ENCODE measurements at places on chromosomes 6 and 20.
A peak's percentile ranks its signal among the peaks of the same experiment; 100 is the strongest.

DNA sequence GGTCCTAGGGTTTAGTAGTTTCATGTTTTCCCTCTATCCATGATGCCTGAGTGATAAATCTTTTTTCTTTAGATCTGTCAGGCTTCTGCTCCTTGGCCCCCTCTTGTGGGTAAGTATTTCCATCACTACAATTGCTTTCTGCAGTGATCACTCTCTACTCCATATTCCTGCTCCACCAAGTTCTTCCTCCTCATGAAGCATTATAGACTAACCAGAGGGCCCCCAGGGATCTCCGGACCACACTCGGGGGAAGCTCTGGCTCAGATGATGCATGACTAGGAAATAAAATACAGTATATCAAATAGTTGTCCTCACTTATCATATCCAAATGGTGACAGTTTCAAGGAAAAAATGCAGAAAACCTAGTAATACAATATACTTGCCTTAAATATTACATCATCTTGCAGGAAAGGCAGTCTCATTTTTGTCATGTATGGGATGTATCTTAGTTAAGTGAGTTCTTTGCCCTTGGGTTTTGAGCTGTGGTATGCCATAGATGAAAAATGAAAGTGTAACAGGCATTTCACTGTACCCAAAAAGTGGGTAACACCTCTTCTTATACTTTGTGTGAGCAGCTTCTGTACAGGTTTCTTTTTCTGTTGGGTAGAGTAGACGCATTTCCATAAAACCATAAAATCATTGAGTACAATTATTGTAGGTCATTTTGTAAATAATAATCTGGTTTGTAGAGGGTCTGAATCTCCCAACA, 200.9 kb upstream of the EYA4 start:
- no peak for DNase-seq

DNA sequence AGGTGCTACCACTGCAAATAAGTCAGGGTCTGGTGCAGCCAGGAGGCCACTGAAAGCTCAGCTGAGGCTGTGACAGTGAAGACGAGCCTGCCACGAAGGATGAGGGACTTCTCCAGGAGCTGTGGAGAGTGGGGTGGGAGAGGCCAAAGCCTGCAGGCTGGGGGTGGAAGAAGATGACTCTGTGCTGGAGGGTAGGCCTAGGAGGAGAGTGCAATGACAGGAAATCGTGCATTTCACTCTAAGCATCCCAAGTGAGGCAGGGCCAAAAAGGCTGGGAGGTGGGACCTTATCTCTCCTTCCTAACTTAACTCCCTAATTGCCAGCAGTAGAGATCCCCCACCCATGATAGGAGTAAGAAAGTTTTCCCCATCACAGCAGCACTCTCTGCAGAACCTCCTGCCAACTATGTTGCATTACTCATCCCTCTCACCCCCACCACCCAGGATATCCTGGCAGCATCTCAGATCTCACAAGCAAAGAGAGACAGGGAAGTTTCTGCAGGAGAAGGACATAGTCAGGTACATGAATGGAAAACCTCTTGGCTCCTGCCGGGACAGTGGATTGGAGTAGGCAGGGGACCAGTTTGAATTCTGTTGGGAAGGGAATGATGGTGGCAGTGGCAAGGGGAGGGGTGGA, 466.2 kb downstream of the CDH26 start:
- DNase-seq, result no peak

DNA sequence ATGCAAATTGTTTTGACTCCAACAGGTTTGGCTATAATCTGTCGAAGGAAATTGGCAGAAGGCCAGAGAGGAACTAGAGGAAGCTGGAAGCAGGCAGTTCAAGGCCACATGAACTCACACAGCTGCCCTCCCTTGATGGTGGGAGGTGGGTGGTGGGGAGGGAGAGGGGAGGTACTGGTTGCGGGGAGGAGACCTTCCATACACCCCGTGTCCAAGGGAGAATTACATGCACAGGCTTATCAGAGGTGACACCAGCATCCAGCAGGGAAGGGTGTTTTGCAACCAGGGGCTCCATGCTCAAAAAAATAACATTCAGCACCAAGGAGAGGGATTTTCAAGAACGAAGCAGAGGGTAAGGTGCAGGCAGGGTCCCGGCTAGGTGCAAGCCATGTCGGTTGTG, 9.1 kb downstream of the PRND start:
- no peak for DNase-seq

GRCh38 chr6:136723780-136724179, 68.5 kb downstream of the MAP3K5 start:
- peak; percentile 28 for DNase-seq

- no peak for DNase-seq
Measured at GRCh38 chr20:52746190-52746589, 226.0 kb upstream of the TSHZ2 start.

- no peak for DNase-seq
Measured at GRCh38 chr6:163367497-163368183, 46.9 kb upstream of the QKI start.

- DNase-seq, result no peak
Measured at GRCh38 chr6:112150363-112150762, 63.0 kb downstream of the FAM229B start.

GRCh38 chr6:147401779-147402178, 106.7 kb upstream of the SAMD5 start:
- no peak for DNase-seq

- no peak for DNase-seq
Measured at GRCh38 chr6:36814249-36814648, 25.0 kb downstream of the CPNE5 start.

GRCh38 chr6:24974182-24975171, 38.7 kb upstream of the RIPOR2 start:
- DNase-seq, result no peak

DNA sequence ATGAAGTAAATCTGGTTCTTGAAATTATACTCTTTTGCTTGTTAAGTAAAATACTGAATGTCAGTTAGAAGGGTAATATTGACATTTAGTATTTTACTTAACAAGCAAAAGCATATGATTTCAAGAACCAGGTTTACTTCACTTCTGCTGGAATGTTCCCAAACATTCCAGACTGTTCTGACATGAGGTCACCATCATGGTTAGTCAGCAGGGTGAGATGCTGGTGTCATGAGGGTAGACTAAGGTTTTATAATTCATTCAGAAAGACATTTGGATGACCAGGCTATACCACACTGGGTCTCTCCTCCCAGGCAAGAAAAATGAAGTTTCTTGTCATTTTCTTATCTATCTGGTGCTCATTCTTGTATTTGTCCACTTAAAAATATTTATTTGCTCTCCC, 414.4 kb upstream of the MMS22L start:
- DNase-seq, result no peak

DNA sequence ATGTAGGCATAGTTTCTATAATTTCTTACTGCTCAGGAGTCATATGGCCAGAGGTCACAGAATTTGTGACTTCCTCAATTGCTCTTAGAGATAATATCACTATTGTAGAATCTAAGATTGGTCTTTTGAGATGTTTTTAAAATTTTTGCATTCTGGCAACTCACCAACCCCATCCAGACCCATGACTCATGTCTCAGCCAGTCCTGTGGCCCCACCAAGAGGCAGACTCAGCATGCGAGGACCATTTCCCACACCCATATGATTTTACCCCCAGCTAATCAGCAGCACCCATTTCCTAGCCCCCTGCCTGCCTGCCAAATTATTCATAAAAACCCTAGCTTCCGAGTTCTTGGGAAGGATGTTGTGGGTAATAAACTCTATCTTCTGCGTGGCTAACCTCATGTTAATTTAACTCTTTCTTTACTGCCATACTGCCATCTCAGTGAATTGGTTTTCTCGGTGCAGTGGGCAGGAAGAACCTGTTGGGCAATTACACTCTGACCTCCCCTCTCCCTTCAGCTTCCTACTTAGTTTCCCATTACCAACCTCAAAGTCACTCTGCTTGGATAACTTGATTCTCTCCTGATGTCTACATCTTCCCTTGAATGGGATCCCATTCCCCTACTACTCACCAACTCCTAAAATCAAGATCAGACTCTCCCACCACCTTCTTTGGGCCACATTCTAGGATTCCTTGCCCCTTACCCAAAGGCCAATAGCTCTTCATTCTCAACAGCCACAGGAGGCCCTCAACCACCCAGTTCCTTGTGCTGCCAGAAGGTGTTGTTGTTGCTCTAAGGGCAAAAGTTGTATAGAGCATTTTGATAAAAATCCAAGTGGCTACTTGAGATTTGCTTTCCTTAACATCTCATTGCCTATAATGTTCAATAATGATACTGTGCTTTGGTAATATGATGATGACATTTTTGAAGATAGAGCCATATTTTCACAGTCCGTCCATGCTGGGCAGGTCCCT, 16.2 kb upstream of the IYD start:
- DNase-seq, result no peak

- DNase-seq, result no peak
Measured at GRCh38 chr6:127147534-127147933, 29.1 kb downstream of the RSPO3 start.

GRCh38 chr6:28914941-28915340, 8.8 kb downstream of the TRIM27 start:
- no peak for DNase-seq

DNA sequence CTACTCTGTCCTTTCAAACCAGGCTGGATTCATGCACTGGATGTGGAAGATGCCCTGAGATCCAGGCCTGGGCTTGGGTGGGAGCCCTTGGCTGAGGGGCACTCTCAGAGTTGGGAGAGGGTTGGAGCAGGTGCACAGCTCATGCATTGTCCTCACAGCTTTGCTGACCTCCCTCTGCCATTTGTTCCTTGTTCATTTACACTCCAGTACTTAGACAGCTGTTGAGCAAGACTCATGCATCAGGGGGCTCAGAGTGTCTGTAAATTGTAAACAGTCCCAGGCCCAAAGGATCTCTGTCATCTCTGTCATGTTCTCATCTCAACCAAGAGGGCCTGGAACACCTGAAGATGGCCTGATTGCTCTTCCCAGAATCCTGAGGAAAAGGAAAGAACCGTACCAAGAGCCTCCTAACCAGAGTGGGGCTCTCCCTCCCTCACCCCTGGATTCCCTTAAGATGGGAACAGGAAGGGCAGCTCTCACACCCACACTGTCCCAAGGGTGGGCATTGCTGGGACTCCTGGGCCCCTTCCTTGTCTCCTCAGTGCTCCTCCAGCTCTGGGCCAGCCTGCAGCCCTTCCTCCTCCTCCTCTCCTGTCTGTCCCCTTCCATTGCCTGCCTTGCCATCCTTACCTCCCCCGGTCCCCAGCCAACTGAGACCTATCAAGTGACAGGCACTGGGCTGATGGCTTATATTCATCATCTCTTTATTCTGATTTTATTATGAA, 132.9 kb downstream of the FOXO3 start:
- no peak for DNase-seq

- DNase-seq, result no peak
Measured at GRCh38 chr6:7750197-7750596, 24.3 kb downstream of the BMP6 start.

- DNase-seq, result peak; percentile 18
Measured at GRCh38 chr6:28683945-28684538, 158.4 kb downstream of the GPX5 start.

- peak; percentile 19 for DNase-seq
Measured at GRCh38 chr6:4210629-4211419, 75.4 kb upstream of the ECI2 start.

DNA sequence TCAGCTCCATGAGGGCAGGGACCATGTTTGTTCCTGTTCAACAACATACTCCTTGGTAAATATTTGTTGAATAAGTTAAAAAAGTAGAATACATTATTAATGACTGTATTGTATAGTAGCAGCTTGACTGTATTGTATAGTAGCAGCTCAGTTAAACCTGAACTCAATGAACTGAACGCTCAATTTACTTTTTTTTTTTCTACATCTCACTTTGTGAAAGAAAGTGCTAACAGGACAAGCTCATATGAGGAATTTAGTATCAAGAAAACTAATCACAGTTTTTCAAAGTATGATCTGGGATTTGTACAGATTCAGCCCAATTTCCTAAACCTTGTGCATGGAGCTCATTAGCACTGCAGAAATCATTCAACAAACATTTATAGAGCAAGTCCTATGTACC, 38.8 kb upstream of the NR2E1 start:
- DNase-seq, result no peak

- peak; percentile 42 for DNase-seq
Measured at GRCh38 chr20:8305449-8305978, 173.4 kb downstream of the PLCB1 start.

DNA sequence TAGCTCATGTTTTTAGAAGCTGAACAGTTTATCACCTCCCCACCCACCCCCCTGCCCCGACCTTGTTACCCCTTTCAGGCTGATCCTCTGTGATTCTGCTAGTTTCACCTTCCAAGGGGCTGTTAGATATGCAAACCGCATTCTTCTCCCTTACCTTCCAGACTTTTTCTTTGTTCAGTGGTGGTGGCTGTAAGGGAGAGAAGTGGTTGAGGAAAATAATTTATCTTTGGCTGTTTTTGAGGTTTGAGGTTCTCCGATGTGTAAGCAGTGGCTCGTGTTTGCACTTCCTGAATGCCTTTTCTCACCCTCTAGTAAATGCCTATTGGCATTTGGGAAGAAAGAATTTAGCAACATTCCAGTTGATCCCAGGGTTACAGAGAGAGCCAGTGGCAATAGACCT, 69.4 kb upstream of the KCNG1 start:
- no peak for DNase-seq

DNA sequence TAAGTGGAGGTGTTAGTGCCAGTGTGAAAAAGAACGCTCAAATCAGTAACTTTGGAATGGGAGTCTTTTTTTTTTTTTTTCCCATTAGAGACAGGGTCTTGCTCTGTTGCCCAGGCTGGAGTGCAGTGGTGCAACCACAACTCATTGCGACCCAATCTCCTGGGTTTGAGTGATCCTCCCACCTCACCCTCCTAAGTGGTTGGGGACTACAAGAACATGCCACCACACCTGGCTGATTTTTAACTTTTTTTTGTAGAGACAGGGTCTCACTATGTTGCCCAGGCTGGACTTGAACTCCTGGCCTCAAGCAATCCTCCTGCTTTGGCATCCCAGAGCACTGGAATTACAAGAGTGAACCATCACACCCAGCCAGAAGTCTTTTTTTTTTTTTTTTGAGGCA, 19.7 kb downstream of the LATS1 start:
- no peak for DNase-seq

DNA sequence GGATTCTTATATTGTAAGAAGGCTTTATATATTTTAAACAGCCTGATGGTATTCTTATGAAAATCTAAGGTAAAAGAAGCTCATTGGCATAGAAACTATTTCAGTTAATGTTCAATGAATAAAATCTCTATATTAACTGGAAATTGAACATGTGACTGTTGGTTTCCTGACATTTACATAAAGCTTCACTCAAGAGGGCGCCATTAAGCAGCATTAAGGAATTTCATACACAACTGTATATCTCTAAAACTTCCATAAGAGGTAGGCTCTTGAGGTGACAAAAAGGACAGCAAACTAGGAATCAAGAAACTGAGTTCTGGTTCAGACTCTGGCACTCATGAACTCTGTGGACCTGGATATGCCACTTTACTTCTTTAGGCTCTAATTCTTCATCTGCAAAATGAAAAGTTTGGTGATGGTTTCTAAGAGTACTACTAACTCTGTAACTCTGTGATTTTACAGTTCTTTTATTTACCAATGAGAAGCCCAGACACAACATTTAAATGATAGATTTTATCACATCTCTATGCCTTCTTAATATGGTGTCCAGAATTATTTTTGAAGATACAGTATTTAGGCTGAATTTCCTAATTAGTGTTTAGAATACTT, 147.5 kb downstream of the FLRT3 start:
- DNase-seq, result no peak

Data from thymus (tissue), 14 donors.